ENCODE measurements at places on chromosomes 13 and 19.

GRCh38 chr19:46728208-46728607 lies 11.3 kb upstream of the PRKD2 start:
- no peak for DNase-seq

- DNase-seq: no peak
These were observed 286.4 kb downstream of the DACH1 start for GRCh38 chr13:71580614-71581013.

GRCh38 chr13:77728265-77729125 lies 31.0 kb downstream of the SLAIN1 start:
- DNase-seq: no peak

- peak; percentile 25 for DNase-seq
These were observed 255.1 kb upstream of the SOX21 start for GRCh38 chr13:94967183-94968039.

- DNase-seq: peak; percentile 84
These were observed 744 bp upstream of the POU2F2 start for GRCh38 chr19:42132851-42133528.

- DNase-seq: no peak
These were observed 203.9 kb downstream of the SHISA2 start for GRCh38 chr13:25847635-25848626.

DNA sequence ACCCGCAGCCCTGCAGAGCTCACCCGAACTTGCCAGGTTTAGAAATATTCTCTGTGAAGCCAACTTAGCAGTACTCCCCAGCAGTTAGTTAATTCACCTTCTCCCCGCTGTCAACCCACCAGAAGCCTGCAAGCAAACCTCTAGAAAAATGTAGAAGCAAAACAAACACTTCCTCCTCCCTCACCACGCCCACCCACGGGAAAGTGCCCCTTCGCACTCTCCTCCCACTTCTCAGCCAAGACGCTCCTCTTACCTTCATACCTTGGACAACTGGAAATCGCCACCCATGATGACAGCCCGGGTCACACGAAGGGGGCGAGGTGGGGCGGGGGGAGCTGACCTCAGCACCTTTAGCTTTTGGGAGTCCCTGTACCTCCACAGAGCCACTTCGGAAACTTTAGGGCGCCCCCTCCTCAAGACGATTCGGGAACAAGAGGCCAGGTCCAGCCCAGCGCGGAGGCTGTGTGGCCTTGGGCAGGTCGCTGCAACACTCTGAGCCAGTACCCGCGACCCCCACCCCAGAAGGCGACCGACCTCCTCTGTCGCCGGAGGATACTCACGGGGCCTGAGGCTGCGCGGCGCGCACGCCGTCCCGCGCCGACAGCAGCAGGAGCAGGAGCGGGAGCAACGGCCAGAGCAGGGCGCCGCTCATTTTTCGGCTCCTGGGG lies 485 bp downstream of the CPAMD8 start:
- DNase-seq: no peak

DNA sequence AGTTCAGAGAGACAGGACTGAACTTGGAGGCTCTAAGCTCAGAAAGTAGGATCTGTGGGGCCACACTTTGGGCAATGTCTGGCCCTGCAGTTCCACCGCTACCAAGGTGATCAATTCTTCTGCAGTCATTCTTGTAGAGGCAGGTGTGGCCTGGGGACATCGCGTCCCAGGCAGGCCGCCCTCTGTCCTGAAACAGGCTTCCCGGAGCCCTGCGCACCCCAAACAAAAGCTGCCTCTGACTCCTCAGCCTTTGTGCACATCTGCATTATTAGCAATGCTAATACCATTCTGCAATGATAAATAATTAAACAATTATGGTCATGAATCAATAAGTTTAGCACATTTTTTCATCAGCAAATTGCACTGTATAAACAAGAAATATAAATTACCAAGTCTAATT lies 160.2 kb downstream of the URI1 start:
- DNase-seq: no peak

GRCh38 chr13:35389535-35389934 lies 87.0 kb downstream of the MAB21L1 start:
- no peak for DNase-seq

DNA sequence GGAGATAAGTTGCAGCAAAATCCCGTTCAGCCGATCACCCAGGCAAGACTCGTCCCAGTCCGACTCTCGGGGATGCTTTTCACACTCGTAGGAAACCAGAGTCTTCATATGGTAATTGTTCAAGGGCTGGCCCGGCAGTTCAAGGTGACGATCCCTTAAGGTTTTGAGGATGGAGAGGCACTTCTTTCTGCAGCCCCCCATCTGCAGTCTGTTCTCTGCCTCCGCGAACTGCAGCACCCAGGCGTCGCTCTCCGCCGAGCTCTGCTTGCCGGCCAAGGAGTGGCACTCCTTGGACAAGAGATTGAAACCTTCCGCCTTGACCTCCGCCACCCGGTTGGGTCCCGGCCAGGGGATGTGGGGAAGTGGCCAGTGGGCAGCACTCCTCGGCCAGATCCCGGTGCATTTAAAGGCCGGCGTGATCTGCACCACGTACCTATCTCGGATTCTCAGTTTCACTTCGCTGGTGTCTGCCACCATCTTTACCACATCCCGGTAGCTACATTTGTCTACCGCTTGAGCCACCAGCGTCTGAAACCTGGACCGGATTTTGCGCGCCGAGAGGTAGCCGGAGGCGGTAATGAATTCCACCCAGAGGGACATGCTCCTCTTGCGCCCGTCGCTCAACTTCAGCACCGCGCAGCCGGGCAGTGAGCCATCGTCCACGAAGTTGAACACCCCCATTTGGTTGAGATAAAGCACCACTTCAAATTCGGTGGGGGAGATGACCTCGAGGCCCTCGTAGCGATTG lies 1.1 kb downstream of the MAB21L1 start:
- DNase-seq: no peak

DNA sequence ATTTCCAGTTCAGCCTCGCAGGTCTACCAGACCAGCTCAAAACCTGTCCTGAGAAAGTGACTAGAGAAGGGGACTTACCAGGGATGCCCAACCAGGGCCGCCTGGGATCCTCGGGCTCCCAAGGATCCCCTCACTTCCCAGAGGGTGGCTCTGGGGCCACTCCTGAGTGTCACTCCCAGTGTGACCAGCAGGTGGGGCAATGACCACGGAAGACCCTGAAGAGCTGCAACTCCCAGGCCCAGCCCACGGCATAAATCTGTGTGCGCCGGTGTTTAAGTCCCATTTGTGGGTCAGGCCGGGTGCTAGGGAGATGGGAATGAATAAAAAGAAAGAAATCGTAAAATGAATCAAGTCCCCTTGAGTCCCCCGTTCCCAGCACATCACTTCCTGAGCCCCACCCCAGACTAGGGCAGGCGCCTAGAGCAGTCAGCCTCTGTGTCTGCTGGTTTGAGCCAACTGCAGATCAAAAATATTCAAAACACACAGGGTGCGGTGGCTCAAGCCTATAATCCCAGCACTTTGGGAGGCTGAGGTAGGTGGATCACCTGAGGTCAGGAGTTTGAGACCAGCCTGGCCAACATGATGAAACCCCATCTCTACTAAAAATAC lies 10.7 kb downstream of the PTGIR start:
- DNase-seq: peak; percentile 73

DNA sequence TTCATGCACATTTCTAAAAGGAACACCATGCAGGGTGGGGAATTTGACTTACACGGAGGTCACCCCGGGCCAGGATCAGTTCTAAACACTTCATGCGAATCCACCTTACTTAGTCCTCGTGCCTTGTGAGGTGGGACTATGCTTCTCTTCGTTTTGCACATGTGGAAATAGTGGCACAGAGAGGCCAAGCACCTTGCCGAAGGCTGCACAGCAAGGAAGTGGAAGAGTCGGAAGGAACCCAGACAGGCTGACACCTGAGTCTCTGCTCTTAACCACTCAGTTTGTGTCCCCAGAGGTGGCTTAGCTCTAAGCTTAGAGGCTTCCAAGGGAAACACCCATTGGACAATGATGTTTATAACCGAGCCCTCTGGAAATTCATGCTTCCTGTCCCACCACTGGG lies 150.1 kb downstream of the CACNA1A start:
- no peak for DNase-seq

DNA sequence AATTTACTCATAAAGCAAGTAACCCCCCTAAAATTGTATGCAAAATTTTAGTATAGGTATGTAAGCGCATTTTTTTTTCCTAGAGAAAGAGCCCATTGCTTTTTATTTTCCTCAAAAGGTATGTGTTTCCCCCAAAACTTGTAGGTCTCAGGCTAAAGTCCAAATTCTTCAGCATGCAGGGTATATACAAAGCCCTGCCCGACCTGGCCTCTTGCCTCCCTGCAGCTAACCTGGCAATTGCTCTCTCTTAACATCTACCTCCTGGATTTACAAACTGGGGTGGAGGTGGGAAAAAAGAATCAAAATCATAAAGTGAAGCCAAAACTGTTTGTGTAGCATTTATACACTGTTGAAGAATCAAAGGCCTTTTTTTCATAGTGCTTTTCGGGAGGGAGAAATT lies 107.8 kb downstream of the KCNRG start:
- no peak for DNase-seq

GRCh38 chr13:103945836-103946235 lies 879.6 kb upstream of the SLC10A2 start:
- no peak for DNase-seq

All from T-helper 2 cell treated with Interferon-gamma antibody and Interleukin-4, amounts not matched to agents 5 μg/mL and 100 μg/mL, for 36 hours (primary cell).